ENCODE measurements at places on chromosomes 2 and 18.

DNA sequence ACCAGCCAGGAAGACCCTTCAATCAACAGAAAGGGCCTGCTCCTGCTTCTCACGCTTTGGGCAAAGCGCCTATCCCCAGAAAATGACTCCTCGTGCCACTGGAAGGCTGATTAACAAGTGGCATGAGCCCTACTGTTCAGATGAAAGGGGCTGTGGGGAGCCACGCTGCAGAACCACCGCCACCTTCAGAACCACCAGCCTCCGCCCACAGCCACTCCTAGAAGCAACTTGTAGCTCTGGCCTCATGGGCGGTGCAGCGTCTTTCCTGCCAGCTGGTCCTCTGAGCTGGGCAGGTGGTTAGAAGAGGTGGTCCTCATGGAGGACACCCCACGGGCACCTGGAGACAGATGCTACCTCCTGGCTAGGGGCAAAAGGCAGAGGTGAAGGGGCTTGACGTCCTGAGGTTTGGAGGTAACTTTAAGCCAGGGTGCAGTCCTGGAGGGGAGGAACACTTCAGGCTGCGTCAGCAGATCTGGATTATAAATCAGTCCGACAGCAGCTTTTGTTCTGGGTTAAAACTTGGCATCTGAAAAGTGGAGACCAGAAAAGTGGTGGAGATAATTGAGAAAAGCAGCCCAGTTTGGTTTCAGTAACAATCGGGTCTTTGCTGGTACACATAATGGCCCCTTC lies 861 bp upstream of the SEMA4C start:
- DNase-seq: no peak

- DNase-seq: peak; percentile 80
Measured at GRCh38 chr2:44975571-44976450, 33.4 kb downstream of the SIX2 start.

GRCh38 chr2:14751581-14751980 lies 119.1 kb downstream of the LRATD1 start:
- no peak for DNase-seq

- no peak for DNase-seq
Measured at GRCh38 chr2:65267008-65267407, 39.4 kb downstream of the ACTR2 start.

GRCh38 chr18:43648002-43648401 lies 370.7 kb upstream of the SYT4 start:
- DNase-seq: no peak

DNA sequence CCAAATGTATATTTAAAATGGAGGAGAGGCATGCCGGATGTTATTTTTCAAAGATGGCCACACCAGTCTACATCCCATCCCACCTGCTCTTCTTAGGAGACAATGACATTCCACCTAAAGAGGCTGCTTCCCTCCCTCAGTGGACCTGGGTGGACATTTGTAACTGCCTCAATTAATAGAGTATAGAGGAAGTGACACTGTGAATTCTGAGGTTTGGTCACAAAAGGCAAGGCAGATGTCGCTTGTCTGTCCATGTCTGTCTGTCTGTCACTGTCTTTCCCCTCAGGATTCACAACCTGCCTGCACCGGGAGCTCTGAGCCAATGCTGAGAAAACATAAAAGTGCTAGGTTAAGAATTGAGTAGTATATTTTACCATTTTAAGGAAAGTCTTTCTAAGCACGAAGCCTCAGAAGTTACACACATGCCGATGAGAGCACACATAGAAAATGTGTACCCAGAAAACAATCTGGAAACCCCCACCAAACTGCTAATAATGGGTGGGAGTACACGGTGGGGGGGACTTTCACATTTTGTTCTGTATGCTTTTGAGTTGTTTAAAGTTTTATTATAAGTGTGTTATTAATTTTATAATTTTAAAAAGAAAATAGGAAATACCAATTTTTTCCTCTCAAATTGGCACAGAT lies 21.0 kb downstream of the MIB1 start:
- no peak for DNase-seq

DNA sequence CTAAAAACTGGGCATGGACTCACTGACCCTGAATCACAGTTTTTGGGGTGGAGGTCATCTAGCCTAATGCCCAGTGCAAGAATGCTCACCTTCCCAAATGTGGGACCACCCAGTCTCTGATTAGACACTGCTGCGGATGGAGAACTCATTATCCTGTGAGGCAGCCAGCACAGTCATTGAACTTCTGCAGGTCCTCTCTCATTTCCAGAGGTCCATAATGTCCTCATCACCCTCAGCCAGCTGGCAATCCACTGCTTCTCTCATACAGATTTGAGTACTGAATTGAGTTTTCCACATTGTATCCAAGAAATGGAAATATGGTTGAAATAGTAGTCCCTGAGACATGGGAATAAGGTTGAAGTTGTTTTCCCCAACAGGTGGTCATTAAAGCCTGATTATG lies 5.0 kb upstream of the MYO5B start:
- DNase-seq: no peak

GRCh38 chr2:233433794-233434193 lies 79.5 kb downstream of the DGKD start:
- peak; percentile 0 for DNase-seq

GRCh38 chr2:119826370-119826961 lies 66.7 kb downstream of the PTPN4 start:
- DNase-seq: no peak

- no peak for DNase-seq
Measured at GRCh38 chr2:32591669-32592463, 36.0 kb upstream of the TTC27 start.

DNA sequence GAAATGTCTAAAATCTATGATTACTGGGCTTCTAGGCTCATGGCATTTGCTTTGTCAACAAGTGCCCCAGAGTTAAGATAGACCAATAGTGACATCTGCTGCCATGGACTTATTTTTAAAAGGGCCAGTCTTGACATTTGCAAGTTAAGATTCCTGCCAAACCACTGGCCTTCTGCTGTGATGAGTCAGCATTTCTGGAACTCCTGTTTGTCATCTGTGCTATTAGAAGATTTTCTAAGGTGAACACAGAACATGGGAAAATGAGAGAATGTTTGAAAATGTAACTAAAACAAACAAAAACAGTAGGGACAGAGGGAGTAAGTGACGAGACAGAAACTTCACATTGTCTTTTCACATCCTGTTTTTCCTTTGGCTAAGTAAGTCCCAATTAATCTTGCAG lies 93.7 kb upstream of the WDR75 start:
- no peak for DNase-seq

GRCh38 chr2:79375817-79376216 lies 137.0 kb upstream of the CTNNA2 start:
- DNase-seq: no peak

GRCh38 chr2:136116813-136117390 lies 1.0 kb downstream of the CXCR4 start:
- DNase-seq: peak; percentile 34

DNA sequence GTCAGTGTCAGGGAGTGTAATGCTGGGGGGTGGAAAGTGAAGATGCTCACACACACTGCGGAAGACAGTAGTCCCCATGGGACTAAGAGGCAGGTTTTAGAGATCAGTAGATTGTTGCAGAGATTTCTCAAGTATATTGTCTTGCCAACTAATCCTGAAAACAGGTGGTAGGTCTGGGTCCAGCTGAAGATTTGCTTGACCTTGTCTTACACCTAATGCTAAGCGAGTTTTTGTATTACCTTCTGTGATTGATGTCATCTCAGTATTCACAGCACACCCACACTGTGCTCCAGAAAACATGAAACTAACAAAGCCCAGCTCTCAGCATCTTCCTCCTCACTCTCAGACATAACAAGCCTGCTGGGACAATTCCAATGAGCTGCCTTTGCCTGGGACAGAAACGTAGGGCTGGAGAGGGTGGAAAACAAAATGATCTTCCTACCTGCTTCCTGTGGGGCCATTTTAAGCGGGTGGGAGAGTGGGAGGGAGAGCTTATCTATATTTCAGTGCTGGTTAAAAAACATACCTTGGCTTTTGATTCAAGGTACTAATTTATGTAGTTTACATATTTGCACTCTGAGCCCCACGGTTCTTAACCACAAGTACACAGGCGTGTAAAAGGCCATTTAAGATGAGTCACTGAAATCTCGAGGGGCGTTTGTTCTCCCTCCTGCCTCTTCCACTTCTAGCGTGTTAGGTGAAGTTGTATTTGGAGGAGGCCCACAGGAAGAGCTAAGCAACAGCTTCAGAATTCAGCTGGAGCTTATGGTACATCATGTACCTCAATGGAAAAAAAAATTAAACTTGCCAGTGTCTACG lies 23.1 kb upstream of the RBMS1 start:
- DNase-seq: no peak

GRCh38 chr2:156489750-156490465 lies 53.7 kb downstream of the GPD2 start:
- no peak for DNase-seq

DNA sequence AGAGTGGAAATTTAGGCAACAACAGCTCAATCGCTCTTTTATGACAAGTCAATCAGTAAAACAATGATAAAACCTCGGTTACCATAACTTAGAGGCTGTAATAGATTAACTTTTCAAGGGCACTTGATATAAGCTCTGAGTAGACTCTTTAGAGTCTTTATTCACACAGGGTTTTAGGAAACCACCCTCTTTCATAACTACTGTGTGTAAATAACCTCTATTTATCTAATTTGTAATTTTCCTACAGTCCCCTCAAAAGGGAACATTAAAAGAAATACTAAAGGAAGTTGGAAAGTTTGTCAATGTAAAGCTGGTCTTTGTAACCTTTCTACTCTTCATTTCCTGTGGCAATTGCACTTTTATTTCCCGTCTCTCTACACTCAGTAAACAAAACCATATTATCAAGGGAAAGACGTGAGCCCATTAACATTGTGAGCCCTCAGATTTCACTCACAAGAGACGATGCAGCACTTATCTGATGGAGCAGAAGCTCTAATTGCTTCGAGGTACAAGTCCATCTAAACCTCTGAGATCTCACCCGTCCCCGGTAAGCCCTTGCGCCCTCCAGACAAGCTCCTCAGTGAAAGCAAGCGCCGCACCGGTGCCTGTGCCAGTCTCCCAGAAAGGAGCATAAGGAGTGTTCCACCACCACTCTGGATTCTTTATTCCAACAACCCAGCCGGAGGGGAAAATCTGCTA lies 1.1 kb upstream of the HOXD1 start:
- peak; percentile 44 for DNase-seq

GRCh38 chr2:206766057-206766930 lies 888 bp downstream of the FASTKD2 start:
- DNase-seq: no peak

DNA sequence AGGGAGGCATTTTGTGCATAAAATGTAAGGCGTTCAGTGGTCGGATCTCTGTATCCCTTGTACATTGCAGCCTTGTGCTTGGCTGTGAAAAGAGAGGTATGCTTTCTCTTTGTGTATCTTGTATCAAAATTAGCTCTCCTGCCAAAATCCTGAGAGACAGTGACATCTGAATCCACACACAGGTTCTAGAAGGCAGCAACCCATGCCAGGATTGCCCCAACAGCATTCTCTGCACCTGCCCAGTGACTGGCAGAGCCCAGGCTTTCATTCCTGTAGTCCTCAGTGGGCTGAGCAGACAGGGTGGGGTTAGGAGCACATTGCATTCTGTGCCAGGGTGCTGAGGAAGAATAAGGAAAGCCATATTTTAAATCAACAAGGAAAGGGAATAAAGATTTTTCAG lies 740.3 kb upstream of the RAB6C start:
- DNase-seq: no peak
